ENCODE measurements at places on chromosomes 1 and 21.

- no peak for DNase-seq
These were observed 8.8 kb upstream of the ATP13A2 start for GRCh38 chr1:17020502-17020901.

- DNase-seq, result no peak
These were observed 33.3 kb downstream of the FBXO2 start for GRCh38 chr1:11620924-11621323.

- no peak for DNase-seq
These were observed 14.2 kb upstream of the TMEM125 start for GRCh38 chr1:43255438-43256210.

- peak; percentile 25 for DNase-seq
These were observed 1.6 kb upstream of the NPHP4 start for GRCh38 chr1:5993556-5994491.

DNA sequence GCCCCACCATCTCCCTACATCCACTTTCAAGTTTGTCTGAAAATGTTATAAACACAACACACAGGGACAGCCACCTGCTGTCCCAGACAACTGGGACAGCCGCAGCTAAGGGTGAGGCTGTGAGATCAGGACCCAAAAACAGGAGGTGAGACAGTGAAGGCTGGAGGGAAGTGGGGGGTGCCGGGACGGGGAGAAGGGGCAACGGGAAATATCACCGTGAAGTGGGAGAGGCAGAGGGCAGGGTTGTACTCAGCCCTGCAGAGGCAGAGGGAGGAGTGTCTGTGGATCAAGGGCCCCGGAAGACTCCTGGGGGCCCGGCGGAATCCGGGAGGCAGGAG is 114.4 kb downstream of the CASZ1 start:
- no peak for DNase-seq

- no peak for DNase-seq
These were observed 346.7 kb downstream of the NUF2 start for GRCh38 chr1:163668472-163668871.

DNA sequence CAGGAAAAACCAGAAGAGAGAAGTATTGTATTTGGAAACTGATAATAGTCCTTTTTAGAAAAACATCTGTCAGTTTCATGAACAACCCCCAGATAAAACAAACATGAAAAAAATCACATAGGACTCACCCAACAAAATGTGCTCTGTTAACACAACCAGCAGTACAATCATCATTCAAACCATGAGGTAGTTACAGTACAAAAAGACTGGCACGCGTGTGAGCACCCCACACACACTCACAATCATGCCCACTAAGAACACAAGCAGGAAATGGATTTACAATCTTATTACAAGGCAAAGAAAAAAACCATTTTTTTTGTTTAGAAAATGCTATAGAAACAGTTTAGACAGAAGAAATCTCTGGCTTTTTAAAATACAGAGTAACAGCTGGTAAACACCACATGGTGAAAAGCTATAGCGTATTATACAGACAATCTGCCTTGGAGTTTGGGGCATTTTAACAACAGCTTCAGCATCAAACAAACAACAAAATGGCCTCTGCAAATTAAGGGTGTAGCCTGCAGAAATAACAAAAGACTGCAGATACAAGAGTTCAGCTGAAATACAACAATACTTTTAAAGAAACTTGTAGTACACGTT is 180.0 kb downstream of the CDC7 start:
- DNase-seq, result no peak

DNA sequence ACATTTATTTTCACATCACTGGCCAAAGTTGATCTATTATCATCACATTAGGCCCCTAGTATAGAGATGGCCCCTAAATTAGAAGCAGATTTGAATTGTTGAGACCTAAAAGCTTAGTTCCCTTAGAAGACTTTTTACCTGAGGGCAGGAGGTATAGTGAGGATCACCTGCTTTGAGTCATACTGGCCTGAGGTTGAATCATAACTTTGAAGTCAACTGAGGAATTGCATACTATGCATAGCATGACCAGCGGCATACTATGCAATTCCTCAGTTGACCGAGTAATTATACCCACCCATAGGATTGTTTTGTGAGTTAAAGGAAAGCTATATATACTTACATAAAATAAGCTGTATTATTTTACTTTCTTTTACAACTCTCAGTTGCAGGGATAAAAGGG is 50.3 kb upstream of the DPH5 start:
- DNase-seq, result no peak

DNA sequence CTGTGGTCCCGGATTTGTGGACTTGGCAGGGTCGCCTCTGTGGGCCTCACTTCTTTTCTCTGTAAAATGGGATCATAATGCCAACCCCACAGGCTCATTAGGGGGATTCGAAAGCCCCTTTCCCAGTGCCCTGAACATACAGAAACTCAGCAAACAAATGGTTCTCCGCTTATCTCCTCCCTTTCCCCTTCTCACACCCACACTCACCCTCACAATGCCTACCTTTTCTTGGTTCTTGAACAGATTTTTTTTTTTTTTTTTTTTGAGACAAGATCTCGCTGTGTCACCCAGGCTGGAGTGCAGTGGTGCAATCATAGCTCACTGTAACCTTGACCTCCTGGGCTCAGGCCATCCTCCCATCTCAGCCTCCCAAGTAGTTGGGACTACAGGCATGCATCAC is 175.7 kb downstream of the KAZN start:
- DNase-seq, result no peak

- DNase-seq, result no peak
These were observed 7.5 kb downstream of the CAPN8 start for GRCh38 chr1:223657978-223658377.

GRCh38 chr1:93016171-93016570 is 54.9 kb upstream of the DIPK1A start:
- DNase-seq, result no peak

DNA sequence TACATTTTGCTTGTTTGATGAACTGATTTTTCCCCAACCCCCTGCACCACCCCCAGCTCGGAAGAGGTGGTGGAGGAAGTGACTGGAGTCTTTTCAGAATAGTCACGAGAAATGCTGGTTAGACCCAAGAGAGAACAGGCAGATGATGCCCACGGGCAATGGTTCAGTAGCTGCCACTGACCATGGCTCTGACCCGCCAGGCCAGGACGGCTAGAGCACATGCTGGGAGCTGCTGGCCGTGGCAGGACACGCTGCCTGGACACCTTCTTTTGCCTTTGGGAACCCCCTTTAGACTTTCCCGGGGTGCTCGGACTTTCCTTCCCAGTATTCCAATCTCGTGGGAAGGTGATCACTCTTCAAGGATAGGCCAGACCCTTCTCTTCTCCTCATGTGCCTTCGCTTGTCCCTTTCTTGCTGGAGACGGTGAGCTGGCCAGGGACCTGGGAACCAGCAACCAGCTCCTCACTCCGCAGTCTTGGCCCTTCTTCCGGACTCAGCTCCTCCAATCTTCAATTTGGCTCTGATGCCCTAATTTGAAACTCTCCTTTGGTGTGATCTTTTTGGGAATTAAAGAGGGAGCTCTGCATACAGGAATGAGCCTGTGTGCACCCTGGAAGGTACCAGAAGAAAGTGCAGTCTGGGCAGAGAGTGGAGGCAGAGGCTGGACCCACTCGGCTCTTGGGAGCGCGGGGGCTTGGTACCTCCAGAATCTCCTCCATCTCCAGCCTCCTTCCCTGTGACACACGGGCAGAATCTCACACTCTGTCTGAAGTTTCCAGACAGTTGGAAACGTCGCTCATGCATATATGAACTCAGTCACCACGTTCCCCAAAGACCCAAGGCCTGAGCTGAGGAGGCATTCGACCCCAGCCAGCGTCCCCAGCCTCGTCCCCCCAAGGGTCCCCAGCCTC is 4.0 kb upstream of the PDE9A start:
- DNase-seq, result no peak

GRCh38 chr1:227543283-227544066 is 19.9 kb upstream of the ZNF678 start:
- no peak for DNase-seq

DNA sequence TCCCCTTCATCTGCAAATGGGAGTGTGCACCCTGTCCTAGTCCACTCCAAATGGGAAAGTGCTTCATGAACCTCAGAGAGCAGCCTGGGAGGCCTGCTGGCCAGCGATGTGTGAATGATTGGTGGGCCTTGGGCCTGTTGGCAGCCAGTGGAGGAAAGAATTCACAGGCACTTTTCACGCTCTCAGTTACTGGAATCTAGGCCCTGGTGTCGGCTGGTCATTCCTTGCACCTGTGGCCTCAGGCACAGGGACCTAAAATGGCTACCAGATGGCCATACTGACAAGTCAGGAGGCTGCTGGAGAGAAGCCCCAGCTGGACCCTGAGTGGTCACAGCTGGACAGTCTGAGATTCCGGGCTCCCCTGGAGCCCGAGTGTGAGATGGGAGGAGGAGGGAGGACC is 18.4 kb upstream of the EDN2 start:
- no peak for DNase-seq

GRCh38 chr1:13643017-13643416 is 57.0 kb upstream of the PRDM2 start:
- DNase-seq, result no peak

DNA sequence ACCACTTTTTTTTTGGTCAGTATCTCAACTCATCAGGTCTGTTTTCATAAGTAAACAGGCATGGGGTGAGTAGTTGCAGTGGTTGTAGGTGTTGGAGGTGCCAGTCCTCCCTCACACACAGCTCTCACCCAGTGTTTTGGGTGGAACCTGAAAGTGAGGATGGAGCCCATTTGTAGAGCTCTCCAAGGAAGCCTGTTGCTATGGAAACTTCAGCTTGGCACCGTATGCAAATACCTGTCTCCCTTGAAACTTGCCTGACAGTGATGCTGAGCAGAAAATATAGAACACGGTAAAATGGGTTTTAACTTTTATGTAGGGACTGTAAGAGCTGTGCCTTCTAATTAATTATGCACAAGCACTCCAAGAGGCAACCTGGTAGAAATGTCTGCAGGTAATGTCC is 214.1 kb downstream of the AJAP1 start:
- no peak for DNase-seq

DNA sequence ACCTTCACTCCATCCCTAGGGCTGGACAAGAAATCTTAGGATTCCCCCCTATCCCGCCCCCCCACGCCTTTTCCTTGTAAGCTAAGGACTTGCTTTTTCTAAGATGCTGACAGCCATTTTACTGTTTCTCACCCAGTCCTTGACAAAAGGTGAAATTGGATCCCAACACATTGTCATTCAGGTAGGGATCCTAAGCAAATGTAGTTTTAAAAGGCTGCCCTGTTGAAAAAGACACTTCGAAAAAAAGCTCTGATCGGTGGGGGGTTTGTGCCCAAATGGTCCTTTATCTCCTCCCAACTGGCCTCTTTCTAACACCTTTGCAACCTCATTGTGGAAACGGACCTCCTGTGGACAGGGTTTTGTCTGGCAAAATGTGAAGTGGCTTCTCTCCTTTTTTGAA is 2.9 kb downstream of the CACHD1 start:
- DNase-seq, result no peak

DNA sequence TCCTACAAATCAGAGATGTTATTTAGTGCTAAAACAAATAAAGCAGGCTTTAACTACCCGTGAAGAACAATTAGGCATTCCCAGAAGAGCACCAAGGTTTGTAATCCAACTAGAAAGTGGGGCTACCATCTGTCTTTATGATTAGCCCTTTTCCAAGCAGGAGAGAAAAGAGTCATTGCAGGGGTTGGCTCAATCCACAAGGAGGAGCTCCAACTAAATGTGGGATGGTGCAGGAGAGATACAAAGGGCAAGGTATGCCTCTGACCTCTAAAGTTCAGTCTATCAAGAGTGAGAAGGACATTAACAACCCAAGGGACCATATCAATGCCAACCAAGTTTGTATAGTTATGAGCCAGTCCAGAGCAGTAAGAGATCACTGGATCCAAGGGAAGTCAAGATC is 382.7 kb upstream of the DUSP10 start:
- no peak for DNase-seq

DNA sequence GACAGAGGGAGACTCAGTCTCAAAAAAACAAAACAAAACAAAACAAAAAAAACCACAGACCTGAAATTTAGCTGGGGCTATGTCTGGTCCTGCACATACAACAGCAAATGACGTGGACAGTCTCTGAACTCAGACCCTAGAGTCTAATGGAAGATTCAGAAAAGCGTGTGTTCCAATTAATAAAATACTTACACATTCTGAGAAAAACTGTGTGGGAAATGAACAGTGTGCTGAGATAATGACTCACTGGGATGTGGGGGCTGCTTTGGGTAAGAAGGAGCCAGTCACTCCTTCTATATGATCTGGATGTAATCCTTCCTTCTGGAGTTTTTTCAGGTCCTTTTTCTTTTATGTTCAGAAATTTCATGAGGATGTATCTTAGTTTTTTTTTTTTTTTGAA is 29.4 kb downstream of the CLDN14 start:
- no peak for DNase-seq

GRCh38 chr1:206887701-206888100 is 9.5 kb upstream of the IL24 start:
- no peak for DNase-seq

DNA sequence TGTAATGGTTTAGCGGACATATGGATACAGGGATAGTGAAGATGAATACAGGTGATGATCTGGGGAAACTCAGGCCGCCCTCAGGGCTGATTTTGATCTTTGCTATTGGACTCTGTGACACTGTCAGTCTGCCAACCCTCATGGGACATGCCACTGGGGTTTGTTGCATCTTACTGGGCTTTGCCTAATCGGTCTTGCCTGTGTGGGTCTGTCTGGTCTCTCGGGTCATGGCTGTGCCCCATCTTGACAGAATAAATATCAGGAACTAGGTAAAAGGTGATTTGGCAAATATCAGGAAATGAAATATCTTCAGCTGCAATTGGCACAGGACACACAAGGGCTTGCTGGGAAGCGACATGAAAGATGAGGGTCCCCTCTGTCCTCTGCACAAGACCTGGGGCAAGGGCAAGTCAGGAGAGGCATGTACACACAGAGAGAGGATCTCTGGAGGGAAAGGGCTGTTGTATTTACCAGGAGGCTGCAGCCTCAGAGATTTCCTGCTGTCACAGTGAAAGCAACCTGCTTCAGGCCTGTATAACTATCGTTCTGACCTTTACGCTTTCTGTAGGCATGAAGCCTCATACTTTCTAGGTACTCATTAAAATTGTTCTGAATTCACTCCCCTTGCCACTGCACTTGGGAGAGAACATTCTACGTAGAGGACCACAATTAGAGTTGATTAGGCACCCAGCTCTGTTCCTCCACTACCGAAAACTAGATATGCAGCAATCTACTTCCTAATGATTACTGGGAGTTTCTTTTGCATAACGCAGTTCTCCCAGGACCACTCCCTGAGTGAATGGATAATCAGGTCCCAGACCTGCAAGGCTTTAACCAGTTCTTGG is 52.0 kb upstream of the GADD45A start:
- DNase-seq, result no peak

GRCh38 chr1:66725885-66726665 is 26.2 kb upstream of the DYNLT5 start:
- DNase-seq, result peak; percentile 11

DNA sequence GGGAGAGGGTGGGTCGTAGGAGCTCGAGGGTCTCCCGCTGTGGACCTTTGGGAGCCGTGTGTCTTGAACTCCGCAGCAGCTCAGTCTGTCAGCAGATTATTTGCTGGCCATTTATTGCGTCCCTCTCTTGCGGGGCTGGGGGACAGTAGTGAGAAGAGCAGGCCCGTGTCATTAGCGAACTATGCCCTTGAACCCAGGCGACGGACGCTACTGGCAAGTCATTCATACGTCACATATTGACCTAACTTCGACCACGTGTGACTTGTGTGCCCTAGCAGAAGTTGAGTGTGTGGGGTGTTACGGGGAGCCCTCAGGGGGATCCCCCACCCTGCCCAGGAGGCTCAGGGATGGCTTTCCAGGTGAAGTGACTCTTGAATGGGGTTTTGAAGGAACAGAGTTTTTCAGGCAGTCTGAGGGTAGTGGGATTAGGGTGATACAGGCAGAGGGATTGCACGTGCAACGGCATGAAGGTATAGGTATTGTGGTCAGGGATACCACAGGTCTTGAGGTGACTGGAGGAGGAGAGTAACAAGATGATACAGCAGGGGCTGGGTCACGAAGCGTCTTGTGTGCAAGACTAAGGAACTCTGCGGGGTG is 13.0 kb downstream of the RCC1 start:
- DNase-seq, result peak; percentile 22

Data from stimulated activated CD4-positive, alpha-beta T cell treated with anti-CD3 and anti-CD28 coated beads, Interleukin-12 subunit alpha, Interleukin-12 subunit beta, amount 100 ng/mL, for 4 hours (primary cell).